ENCODE measurements at places on chromosomes 13 and 19.

DNA sequence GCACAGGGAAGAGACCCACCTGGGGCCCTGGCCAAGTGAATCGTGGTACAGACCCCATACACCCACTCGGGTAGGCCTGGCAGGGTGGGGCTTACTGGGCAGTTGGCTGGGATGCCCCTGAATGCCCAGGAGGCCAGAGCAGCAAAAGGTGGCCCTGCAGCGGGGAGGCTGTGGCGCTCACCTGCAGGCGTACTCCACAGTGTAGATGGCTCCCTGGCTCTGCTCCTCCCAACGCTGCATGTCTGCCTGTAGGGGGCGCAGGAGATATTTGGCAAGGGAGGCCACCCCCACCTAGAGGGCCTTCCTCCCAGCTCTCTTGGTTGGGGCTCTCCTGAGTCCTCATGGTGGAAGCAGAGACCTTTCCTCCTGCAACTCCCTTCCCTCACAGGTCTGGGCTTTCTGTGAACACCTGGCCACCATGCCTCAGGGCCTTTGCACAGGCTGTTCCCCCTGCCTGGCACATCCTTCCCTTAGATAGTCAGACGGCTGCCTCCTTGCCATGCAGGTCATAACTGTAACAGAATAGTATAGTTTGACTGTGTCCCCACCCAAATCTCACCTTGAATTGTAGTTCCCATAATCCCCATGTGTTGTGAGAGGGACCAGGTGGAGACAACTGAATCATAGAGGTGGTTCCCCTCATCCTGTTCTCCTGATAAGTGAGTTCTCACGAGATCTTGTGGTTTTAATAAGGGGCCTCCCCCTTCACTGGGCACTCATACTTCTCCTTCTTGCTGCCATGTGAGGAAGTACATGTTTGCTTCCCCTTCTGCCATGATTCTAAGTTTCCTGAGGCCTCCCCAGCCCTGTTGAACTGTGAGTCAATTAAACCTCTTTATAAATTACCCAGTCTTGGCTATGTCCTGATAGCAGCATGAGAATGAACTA is 5.9 kb downstream of the BORCS8 start:
- DNase-seq: peak; percentile 75

DNA sequence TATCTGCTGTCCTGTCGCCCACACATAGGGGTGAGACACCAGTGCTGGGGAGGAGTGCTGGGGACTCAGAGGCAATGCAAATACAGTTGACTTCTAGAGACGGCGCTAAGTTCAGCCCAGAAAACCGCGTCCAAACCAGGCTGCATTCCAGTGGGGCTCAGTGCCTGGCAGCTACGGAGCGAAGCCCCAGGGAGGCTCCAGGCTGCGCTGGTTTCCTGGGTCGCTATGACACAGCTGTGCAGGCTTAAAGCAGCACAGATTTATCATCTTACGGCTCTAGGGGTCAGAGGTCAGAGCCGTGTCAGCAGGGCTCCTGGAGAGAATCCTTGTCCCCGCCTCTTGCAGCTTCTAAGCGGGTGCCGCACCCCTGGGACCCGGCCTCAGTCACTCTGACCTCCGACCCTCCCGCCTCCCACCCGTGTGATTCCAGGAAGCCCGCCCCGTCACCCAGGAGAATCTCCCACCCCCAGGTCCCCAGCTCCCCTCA is 61.6 kb downstream of the ANKRD10 start:
- no peak for DNase-seq

DNA sequence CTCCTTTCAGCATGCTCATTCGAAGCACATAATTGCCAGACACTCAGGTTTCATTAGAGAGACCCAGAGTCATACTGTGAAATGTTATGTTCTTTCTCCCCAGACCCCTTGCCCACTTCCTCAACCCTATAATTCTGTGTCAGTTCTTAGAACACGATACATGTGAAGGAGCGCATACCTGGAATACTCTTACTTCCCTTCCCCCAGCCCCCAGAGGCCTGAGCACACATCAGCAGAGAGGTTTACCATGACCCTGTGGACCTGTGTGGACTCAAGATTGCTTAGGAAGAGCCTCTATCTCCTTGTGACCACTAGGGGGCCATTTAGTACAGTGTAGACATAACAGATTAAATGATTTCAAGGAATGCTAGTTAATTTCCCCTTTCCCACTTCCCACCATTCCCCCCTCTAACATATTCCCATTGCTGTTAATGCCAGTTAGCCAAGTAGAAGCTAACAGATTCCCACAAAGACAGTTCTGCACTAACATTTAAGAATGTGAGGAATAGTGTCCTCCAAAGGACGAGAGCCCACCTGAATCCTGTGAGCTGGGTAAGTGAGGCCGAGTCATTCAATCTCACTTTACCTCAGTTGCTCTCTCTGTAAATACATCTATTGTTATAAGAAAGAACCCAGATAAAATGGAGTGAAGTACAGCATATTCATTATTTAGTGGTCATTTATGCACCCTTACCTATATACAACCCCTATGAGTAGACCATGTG is 154.2 kb upstream of the MAB21L1 start:
- DNase-seq: no peak

DNA sequence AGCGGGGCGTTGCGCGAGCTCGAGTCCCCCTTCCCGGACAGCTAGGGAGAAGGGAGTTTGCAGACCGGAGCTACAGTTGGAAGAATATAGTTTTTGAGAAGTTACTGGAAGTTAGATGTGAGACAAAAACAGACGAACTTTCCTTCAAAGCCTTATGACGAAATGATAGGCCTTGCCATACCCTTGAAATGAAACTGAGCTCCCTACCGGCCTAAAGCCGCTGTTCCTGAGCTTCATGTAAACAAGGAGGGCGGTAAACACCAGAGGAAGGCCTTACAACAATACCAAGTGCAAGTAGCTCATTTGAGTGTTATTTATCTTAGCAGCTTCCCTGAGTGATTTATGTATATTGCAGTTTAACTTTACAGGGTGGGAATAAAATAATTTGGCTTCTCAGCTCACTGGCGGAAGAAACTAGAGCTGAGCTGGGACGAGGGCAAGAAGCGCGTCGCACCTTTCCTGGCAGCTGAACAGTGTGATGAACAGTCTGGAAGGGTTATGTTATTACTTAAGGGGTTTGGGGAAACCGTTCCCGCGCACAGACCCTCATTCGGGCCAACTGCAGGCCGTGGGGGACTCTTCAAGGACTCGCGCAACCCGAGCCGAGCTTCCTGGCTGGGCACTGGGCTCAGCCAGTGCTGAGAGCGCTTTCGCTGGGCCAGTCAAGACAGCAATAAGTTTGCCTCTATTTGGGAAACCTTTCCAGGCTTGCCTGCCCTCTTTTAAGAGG is 111.2 kb downstream of the KCNRG start:
- peak; percentile 14 for DNase-seq

DNA sequence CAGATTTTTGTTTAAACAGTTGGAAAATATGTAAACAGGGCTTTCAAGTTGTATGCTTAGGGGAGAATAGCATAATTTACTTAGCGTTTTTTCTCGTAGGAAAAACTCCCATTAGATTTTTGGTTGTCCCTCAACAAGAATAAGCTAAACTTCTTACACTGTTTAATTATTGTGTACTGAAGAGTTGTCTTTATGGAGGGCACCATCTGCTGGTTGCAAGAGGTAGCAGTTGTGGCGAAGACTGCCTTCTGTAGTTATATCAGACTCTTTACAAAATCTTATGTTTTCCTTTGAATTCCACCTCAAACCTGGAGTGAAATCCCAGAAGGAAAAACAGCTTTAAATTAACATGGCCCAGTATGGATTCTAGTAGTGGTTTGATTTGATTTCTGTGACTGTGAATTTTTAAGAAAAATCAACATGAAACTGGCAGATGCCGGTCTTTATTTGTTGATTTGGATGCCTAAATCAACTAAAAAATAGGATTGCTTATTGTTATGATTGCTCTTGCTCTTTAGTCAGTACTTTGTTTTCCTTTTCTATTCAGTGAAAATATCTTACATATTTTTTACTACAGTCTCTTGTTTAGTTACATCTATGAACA is 53.4 kb downstream of the PDS5B start:
- peak; percentile 56 for DNase-seq
